ENCODE measurements at places on chromosomes 5 and 9.

DNA sequence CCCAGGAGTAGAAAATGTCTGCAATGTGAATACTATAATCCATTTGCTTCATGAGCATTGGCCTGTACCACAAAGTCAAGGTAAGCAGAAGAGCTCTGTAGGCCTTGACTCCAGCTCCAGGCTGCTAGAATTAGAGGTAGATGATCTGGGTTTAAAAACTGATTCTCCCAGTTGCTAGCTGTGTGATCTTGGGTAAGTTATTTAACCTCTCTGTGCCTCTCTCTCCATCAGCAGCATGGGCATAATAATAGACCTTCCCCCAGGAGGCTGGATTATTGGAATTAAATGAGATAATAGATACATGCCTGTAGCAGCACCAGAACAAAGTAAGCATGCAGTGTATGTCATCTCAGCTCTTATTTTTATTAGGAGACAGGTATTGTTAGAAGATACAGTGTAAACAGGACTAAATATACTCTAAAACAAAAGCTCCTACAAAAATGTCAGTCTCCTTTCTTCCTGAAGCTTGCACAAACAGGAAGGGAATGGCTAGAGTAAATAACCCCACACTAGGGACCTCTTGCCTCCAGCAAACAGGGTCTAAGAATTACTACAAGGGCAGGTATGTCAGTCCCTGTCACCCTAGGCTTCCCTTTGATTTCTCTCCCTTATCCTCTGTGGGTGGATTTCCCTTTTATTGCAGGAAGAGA is 57.5 kb downstream of the PSAT1 start:
- no peak for DNase-seq

DNA sequence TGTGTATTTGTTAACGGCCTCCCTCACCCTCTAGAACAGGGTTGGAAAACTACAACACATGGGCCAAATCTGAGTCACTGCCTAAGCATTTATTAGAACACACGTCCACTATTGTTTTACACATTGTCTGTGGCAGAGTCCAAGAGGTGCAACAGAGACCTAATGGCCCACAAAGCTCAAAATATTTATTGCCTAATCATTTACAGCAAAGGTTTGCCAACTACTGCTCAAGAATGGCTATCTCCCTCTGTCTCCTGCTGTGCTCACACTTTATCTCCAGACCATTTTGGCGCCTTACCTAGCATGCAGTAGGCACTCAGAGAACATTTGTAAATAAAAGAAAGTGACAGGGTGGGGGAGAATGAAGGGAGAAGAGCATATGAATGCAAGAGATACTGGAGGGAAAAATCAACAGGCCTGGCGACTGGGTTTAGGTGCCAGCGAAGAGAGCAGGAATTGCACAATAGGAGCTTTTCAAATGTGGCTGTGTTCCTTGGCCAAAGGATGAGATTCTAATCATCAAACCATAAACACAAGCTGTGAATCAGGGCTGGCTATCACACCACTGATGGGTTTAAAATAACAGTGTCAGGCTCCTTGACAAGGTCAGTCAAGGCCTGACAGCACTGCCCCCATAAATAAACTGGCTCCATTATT is 80.3 kb downstream of the EPB41L4A start:
- DNase-seq = no peak

DNA sequence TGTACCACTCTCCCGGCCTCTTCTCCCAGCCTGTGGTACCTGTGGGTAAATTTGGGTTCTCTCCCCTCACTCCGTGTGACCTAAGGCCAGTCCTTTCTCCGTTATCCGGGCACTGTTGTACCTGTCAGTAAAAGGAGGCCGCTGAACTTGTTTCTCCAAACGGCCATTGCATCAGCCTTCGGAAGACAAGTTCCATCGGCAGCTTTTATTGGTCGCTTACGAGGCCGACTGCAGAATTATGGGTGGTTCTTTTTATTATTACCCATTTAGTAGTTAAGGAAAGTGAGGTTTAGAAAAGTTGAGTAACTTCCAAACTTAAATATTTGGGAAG is 558 bp downstream of the GRPEL2 start:
- DNase-seq = no peak

- no peak for DNase-seq
These were observed 117.0 kb downstream of the GAS1 start for GRCh38 chr9:86830356-86830755.

GRCh38 chr9:82745919-82746318 is 317.0 kb downstream of the RASEF start:
- DNase-seq = no peak

GRCh38 chr5:172533058-172533398 is 78.7 kb upstream of the SH3PXD2B start:
- DNase-seq = no peak

- no peak for DNase-seq
These were observed 42.7 kb upstream of the AKNA start for GRCh38 chr9:114430457-114430856.
